ENCODE measurements at places on chromosomes 3 and 15. TPM values are rescaled to one million over a fixed set of nuclear protein-coding genes. Genes with fewer than 3 reads are reported as not detected.

Gene GPR156
- total RNA-seq, result 0.11 TPM

Gene MORF4L1
- 335 TPM for total RNA-seq

DNA sequence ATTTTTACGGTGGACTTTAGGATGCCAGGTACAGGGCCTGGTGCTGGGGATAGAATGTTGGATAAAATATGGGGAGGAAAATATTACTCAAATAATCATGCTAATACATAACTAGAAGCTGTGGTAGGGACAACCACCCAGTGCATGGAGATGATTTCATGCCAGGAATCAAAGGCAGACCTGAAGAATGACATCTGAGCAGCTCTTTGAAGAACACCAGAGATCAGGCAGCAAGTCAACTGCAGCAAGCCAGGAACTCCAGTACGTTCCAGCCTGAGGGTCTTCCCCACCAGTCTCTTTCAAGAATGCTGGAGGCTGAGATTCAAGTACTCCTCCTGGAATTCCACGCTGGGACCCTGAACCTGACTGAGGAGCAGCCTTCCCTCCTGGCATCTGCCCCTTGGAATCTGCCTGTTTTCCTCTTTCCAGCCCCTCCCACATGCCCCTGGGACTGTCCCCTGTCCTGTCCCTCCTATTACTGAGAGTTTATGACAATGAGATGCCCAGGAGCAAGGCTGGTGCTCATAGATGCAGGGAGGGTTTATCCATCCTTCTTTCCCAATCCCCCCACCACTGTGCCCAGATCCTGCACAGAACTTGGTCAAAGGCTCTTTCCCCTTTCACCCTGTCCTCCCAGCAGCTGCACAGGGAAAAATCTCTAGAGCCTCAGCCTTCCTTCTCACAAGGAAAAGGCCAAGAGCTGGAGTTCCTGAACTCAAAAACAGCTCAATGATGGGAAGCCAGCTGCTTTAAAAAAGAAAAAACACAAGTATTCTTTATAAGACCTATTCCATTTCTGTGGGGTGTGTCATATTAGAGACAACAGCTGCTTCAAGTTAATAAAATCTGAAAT, 68.0 kb downstream of the PDZRN3 start:
- DNase-seq, result no peak

Gene SPATA12
- not detected for total RNA-seq

- DNase-seq, result no peak
These were observed 600.0 kb downstream of the ROBO1 start for GRCh38 chr3:79167651-79168416.

DNA sequence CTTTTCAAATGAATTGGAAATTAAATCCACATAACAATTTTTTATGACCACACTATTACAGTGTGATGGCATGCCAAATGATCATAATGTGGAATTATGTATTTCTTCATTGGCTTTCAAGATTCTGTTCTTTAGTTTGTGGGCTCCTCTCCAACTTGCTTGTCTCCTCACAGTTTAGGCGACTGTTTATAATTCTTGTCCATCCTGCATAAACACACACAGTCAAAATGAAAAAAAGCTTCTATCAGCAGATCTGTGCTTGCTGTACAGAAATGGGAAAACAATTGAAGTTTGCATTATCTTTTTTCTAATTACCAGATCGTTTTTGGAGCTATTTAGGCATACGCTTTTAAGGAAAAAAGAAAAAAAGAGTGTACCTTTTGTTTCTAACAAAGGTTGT, 37.0 kb downstream of the OPA1 start:
- DNase-seq, result no peak

Gene PSTPIP1
- total RNA-seq, result 2.7 TPM

Gene GUCA1C
- 0.81 TPM for total RNA-seq

DNA sequence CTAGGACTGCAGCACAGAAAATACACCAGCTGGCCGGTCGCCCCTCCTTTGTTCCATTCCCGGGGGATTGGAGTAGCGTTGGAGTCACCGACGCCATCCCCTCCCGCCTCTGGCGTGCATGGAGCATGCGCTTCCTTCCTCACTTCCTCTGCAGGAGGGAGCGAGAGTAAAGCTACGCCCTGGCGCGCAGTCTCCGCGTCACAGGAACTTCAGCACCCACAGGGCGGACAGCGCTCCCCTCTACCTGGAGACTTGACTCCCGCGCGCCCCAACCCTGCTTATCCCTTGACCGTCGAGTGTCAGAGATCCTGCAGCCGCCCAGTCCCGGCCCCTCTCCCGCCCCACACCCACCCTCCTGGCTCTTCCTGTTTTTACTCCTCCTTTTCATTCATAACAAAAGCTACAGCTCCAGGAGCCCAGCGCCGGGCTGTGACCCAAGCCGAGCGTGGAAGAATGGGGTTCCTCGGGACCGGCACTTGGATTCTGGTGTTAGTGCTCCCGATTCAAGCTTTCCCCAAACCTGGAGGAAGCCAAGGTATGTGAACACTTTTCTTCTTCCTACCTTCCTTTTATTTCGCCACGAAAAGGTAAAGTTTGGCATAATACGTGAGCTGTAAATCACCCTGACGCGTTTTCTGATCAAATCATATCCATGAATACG, at the start of gene SCG3:
TSS of gene SCG3 (plus strand) at position 201 of the 661 bp plus-strand sequence. CDS start at position 454, 253 bp downstream.
- DNase-seq, result peak; percentile 88

- no peak for DNase-seq
These were observed 511.0 kb downstream of the GRM7 start for GRCh38 chr3:7371693-7372572.

DNA sequence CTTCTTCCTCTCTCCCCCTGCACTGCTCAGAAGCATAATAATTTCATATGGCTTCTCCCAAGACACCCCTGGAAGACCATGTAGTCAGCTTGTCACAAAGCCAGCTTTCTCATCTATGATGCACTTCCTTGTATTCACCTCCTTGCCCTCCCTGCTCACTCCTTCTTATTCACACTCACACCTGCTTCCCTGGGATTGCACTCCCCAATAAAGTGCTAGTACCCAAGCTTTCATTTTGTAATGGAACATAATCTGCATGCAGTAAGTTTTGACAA, 76.9 kb upstream of the FRMD4B start:
- no peak for DNase-seq

DNA sequence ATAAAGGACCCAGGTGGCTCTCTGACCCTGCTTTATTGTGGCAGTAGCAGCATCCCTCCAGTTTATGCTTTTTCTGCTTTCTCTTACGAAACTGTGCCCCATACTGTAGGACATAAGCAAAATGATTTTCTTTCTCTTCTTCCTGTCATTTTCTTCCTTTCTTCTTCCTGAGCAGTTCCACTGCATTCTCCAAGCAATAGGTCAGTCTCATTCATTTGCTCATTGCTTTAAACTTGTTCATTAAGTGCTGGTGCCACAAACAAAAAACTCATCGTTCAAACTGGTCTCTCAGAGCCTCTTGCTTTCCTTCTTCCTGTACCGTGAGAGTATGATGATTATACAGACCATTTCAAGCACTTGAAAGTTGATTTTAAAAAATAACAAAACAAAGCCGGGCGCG, 66.8 kb downstream of the PDE8A start:
- DNase-seq, result no peak

Gene GP5
- total RNA-seq, result 0.22 TPM

DNA sequence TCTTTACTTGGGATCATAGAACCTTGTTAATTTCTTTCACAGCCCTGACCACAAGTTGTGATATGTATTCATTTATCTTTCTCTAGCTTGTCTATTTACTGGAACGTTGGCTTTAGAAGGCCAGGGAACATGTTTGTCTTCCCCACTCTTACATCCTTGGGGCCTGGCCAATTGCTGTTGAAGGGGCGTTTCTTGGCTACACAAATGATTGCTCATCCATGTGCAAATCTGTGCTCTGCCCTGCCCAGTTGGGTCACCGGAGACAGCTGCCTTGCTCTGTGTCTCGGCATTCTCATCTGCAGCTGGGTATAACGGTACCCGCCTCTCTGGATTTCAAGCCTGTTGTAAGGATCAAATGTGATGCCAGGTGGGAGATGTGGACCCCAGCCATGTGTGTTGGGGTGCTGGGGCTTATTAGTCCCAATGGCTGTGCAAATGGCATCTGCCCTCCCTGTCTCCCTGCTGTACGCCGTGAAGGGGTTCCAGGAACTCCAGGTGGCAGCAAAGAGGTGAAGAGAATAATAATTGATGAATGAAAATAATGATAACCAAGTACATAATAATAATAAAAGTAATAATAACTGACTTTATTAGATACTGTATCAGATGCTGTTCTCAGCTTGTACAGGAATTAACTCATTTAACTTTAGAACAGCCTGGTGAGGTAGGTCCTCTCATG, 24.0 kb upstream of the TLE3 start:
- no peak for DNase-seq

DNA sequence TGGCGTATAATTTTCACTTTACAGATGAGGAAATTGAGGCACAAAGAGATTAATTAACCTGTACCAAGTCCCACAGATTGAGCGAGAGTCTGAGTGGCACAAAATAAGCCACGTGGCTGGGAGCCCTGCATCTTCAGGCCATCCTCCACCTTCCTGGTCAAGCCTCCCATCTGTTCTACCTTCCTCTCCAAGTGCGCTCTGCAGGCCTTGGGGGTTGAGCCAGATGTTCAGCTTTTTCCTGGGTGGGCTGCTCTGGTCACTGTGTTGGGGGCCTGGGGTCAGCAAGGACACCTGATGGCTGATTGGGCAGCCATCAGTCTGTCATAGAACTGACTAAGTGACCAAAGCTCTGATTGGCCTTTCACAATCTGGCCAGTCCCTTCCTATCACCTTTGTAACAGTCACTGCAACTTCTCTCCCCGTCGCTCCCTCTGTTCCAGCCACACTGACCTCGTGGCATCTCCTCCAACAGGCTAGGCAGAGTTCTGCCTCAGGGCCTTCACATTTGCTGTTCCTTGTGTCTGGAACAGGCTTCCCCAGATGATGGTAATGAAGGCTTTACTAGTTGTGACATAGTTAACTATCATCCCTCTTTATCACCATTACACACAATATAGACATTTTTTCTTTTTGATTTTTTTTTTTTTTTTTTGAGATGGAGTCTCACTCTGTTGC, 46.8 kb downstream of the SCN5A start:
- peak; percentile 55 for DNase-seq

DNA sequence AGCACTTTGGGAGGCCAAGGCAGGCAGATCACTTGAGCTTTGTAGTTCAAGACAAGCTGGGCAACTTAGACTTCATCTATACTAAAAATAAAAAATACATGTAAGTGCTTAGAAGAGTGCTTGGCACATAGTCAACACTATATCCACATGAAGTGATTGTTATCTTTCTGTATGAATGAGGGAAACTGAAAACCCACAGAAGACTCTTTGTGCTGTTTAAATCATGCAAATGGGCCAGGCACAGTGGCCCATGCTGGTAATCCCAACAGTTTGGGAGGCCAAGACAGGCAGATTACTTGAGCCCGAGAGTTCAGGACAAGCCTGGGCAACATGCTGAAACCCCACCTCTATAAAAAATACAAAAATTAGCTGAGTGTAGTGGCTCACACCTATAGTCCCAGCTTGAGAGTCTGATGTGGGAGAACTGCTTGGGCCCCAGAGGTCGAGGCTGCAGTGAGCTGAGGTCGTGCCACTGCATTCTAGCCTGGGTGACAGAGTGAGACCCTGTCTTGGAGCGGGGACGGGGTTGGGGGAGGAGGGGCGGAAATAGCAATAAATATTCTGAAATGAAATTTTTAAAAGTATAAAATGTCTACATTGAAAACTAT, 129.7 kb downstream of the NR2E3 start:
- no peak for DNase-seq

Gene STIMATE
- 11.2 TPM for total RNA-seq

- DNase-seq, result no peak
These were observed 55.7 kb downstream of the CORO2B start for GRCh38 chr15:68634531-68634930.

- DNase-seq, result no peak
These were observed 149.3 kb downstream of the PEX5L start for GRCh38 chr3:179887295-179887943.

Gene CKMT1A
- 0.32 TPM for total RNA-seq

All from cardiac septum (tissue), 1 donor.